ENCODE measurements at places on chromosomes 6 and 20.

GRCh38 chr6:155106456-155107115 is 111.5 kb downstream of the TIAM2 start:
- no peak for DNase-seq

GRCh38 chr6:163320804-163321203 is 93.7 kb upstream of the QKI start:
- DNase-seq, result no peak

DNA sequence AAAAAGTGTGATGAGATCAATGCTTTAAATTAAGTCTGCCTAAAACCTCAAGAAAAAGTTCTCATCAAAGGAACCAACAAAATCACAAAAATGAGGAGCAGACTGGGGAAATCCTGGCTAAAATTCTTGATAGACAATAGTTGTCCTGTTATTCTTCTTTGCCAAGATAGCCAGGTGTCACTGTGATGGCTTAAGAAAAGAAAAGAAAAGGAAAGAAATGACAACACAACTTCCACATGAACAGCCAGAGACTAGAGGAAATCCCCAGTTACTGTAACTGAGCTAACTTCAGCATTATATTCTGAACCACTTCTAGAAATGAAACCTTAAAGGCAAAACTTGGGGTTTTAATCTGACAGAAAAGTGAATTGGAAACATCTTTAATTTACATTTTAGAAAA is 129.6 kb downstream of the CD24 start:
- DNase-seq, result no peak

- no peak for DNase-seq
These were observed 45.1 kb upstream of the DSP start for GRCh38 chr6:7496266-7496875.

DNA sequence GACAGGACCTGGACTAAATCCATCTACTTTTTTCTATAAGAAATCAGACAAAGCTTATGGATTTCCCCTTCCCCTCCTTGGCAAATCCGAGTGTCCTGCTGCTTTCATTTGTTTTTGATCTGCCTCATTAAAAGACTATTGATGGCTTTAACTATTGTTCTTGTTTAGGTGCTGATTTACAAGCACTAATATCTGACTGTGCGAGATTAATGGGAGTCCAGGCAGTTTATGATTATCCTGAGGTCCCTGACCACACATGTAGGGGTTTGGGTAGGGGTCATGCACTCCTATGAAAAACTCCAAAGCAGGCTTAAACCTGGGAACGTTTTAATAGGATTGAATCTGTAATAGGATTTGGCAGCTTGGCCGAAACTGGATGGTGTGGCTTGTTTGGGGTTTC is 317.5 kb upstream of the POU3F2 start:
- no peak for DNase-seq

GRCh38 chr20:46636514-46636913 is 14.7 kb downstream of the SLC13A3 start:
- DNase-seq, result no peak

GRCh38 chr6:152426276-152426675 is 210.9 kb downstream of the SYNE1 start:
- no peak for DNase-seq

DNA sequence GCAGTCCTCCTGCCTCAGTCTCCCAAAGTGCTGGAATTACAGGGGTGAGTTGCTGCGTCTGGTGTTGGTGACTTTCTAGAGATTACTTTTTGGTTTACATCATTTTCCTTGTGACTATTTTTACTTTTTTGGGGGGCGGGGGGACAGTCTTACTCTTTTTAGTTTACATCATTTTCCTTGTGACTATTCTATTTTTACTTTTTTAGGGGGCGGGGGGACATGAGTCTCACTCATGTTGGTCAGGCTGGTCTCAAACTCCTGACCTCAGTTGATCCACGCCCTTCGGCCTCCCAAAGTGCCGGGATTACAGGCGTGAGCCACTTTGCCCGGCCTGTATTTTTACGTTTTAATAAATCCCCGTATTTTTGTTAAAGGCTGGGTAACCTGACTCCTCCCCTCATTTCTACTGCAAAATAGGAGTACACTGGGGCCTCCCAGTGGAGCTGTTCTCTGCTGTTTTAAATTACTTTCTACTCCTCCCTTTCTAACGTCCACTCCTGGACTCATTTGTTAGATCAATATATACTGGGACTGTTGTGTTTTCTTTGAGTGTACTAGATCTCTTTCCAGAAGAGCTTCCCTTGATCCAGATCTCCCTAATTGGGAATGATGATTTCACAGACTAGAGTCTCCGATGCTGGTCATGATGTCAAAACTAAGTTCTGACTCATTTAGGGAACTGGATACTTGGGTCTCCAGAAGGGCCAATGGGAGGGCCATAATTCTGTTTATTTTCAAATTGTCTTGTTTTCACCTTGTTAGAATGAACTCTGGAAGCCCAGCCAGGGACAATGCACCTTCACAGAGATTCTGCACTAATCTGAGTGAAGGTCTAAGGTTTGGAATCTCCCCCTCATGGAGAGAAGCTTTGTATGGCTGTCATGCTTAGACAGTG is 9.2 kb downstream of the HSPA1B start:
- no peak for DNase-seq

GRCh38 chr6:136315594-136315993 is 25.9 kb upstream of the BCLAF1 start:
- DNase-seq, result no peak

DNA sequence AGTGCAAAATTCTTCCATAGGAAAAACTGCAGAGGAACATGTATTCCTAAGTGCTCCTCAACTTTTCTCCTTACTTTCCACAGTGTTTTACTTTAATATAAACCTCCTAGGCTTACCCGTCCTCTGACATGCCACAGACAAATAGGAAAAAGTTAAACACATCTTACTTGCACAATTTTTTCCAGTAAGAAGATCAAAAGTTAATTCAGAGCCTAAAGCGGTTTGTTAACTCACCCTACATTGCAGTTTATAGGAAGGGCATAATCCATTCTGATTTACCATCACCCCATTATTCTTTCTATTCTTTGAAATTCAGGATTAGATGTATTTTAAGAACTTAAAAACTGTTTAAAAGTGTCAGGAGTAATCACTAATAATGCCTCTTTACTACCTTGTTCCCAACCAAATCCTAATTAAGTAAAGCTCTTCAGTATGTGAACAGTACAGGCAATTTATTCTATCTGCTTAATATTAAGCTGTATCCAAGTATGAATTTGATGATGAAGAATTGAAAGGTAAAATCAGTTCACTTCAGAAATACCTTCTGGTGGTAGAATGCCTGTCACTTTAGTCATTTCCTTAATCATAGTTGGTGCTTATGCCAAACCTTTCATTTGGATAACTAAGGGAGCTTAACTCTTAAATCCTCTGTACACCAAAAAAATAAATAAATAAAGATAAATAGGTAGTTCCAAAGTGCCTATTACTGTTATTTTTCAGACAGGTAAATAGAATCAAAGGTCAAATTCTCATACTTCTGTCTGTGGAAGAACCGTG is 292.0 kb downstream of the ALDH8A1 start:
- no peak for DNase-seq

GRCh38 chr20:64038224-64038564 is 2.2 kb downstream of the C20orf204 start:
- no peak for DNase-seq

DNA sequence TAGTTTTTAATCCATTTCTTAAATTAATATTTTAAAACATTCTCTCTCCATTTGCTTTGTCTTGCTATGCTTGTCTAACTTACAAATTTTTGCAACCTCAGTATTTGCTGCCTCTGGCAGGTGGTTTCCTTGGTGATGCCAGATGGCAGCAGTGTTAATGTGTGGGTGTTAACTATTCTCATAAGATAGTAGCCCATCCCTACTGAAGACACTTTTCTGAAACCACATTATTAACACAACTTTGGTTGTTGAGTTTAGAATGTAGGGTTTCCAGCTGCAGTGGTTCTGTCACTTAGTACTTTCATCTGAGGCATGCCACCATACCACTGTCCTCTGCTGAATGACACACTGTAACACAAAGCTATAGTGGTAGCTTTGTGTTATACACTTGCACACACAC is 75.1 kb downstream of the MYO6 start:
- DNase-seq, result no peak

DNA sequence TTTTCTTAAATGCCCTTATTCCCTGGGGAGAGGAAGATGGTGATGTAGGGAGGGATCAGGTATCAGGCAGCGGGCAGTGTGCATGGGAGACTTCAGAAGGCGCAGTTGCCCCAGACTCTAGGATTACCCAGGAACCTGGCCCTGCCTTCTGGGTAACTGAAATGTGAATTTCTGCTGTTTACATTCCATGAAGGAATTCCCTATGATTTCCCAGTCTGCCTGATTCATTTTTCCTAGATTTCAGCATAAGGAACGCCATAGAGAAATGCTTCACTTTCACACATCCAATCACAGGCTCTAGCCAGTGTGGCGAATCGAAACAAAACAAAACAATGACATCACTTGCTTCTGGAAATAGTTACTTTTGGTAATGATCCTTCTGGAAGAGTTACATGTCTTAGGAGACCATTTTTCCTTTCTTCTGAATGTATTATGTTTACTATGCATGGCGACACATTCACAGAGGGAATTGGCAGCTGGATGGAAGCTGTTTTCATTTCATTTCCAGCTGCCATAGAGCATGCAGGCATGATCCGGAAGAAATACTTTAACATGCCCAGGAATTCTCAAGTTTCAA is 33.3 kb downstream of the LRP11 start:
- no peak for DNase-seq

- no peak for DNase-seq
These were observed 534.3 kb upstream of the NRSN1 start for GRCh38 chr6:23591761-23592160.

DNA sequence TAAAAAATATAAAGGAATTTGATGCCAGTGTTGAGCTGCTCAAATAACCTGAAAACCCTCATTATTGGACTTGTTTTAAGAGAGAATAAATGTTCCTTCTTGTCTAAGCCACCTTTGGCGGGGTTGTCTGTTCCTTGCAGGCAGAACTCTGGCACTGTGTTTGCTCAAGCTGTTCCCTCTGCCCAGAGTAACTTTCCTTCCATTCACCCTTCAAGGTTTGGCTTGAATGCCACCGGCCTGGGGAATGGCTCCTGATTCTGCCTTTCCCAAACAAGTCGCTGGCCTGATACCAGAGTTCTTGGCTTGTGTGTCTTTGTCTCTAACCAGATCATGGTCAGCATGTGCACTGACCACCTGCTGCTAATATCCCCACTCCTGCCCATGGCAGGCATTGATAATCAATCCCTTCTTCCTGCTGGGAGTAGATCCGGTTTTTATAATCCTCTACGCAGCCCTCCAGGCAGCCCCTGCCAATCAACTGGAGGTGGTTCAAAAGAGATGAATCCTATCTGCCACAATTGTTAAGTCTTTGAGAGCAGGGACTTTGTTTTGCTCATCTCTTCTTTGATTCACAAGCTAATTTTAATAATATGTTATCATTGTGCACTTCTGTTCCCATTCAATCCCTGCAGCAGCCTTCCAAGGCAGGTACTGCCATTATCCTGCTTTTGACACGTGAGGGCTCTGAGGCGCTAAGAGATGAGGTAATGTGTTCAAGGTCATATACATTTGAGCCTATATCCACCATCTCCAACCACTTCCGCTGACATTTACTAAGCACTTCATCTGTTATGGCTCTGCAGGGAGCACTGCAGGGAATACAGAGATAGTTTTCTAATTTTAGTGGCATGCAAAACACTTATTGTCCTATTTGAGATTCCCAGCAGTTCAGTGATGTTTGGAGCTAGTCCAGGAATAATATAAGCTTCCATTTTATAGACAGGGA is 3.1 kb upstream of the CCM2L start:
- no peak for DNase-seq

DNA sequence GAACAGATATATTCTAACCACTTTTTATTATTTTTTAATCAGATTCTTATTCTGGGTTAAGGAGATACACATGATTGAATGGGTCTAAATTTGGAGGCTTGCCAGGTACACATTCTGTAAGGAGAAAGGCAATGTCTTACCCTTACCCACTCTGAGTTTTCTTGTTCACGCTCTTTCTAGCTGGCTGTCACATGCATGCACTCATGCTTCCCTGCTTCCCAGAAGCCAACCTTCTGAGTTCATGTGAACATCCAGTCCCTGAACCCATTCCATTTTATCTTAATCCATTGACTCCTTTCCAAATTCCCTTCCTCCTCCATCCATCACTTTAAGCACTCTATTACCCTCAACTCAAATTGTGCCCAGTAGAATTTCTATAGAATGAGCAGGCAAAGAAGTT is 17.5 kb upstream of the MOCS1 start:
- DNase-seq, result no peak

DNA sequence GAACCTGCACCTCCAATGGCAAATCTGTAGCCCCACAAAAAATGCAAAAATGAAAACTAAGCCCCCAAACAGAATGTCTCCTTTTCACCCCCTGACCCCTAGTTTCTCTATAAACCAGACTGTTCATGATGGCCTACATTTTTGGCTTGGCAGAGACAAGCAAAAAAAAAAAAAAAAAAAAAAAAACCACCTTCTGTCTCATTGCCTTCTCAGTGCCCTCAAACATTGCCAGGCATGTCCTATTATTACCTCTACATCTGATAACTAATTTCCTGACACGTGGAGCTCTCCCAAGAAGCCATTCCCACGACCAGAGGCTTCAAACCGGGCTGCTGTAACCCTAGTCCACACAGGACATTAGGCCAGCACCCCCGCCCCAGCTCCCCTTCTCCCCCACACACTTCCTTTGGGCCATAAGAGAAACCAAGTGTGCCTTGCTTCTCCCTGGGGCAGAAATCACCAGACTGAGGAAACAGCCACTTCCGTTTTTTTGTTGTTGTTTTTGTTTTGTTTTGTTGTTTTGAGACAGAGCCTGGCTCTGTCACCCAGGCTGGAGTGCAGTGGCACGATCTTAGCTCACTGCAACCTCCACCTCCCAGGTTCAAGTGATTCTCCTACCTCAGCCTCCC is 65.4 kb downstream of the GPR6 start:
- DNase-seq, result no peak

- no peak for DNase-seq
These were observed 194.2 kb upstream of the SGK1 start for GRCh38 chr6:134511984-134512683.

DNA sequence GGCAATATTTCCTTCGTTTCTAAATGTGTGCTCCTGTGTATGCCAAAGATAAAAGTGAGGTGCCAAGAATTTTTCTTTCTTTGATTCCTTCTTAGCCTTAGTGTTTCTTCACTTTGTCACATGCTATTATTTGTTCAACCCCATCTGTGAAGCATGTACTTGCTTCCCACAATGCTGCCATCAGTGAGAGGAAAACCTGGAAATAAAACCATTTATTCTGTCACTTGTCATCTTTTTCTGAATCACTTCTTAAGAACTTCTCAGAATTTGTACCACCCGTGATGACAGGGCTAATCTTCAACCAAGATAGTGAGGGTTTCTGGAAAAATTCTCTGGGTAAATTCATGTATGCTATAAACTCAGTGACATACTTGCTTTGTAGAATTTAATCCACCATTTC is 450.1 kb downstream of the COL12A1 start:
- no peak for DNase-seq

- no peak for DNase-seq
These were observed 976 bp downstream of the PIGT start for GRCh38 chr20:45416917-45417316.

- no peak for DNase-seq
These were observed 245.3 kb upstream of the MAN1A1 start for GRCh38 chr6:119594907-119595306.

Data from GOT3 (cell line).